Esophagus muscularis mucosa (tissue), 4 donors: ENCODE measurements at places on chromosomes 1 and 21. TPM values are rescaled to one million over a fixed set of nuclear protein-coding genes. Genes with fewer than 3 reads are reported as not detected.

DNA sequence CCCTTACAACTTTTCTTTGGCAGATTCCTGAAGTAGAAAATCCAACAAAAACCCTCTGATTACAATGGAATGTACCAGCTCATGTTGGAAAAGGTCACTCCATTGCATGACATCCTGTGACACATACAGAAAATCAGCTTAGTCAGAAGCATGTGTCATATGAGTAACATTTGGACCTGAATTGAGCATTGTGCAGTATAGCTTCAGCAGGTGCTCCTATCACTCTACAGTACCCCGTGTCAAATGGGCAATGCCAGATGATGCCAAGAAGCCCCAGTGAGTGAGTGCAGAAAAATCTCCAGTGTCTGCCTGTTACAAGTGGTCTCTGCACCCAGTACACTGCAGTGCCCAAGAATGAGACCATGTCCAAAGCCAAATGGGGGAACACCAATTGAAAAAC is 129.7 kb upstream of the RUNX1 start:
- DNase-seq: no peak

- DNase-seq: no peak
Measured at GRCh38 chr1:103917795-103918194, 168.1 kb downstream of the AMY1C start.

GRCh38 chr1:12279728-12280464 is 50.1 kb downstream of the VPS13D start:
- no peak for DNase-seq

- DNase-seq: no peak
Measured at GRCh38 chr1:212255705-212256307, 29.4 kb upstream of the PPP2R5A start.

DNA sequence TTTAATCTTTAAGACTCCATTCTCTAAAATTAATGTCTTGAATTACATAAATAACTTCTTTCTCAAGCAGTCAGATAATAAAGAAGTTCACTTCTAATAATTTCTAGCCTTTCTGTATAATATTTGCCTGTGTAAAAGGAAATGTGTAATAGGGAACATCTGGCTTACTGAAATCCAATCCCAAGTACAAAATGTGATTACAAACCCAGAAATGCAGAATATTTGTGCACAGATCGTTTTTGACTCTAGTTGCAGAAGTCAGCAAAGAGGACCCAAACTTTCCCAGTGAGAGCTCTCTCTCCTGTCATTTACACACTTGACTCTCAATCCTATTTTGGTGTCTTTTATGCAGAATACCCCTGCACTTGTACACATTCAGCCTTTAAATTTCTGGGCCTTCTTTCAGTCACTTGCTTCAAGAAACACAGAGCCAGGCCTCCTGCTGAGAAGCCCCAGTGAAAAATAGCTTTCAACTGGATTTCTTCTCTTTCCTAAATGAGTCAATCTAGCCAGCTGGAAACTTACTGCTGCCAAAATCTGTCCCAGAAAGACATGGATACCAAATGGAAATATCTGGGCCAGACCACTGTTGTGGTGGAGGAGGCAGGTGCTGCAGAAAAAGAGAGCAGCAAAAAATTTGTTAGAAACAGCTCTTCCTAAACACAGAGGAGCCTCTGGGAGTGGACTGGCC is 68.5 kb upstream of the ADAM30 start:
- no peak for DNase-seq

LRRIQ3 gene
- 0.17 TPM for total RNA-seq

- no peak for DNase-seq
Measured at GRCh38 chr1:9151328-9151860, 22.5 kb upstream of the GPR157 start.
